ENCODE measurements at places on chromosomes 4 and X.

- DNase-seq: no peak
These were observed 1358.4 kb upstream of the ADGRL3 start for GRCh38 chr4:59841698-59842097.

- DNase-seq: no peak
These were observed 1024.0 kb upstream of the PCDH10 start for GRCh38 chr4:132125131-132125530.

DNA sequence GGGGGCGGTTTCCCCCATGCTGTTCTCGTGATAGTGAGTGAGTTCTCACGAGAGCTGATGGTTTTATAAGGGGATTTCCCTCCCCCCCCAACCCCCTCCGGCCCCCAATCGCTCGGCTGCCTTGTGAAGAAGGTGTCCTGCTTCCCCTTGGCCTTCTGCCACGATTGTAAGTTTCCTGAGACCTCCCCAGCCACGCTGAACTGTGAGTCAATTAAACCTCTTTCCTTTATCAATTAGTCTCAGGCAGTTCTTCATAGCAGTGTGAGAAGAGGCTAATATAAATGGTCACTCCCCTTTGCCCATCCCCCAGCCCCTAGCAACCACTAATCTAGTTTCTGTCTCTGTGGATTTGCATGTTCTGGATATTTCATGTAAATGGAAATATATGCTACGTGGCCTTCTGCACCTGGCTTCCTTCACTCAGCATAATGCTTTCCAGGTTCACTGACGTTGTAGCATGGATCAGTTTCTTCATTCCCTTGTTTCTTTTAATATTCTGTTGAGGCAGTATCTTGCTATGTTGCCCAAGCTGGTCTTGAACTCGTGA is 16.4 kb downstream of the GPR143 start:
- no peak for DNase-seq

- DNase-seq: no peak
These were observed 32.1 kb downstream of the SLC34A2 start for GRCh38 chr4:25687773-25688172.

DNA sequence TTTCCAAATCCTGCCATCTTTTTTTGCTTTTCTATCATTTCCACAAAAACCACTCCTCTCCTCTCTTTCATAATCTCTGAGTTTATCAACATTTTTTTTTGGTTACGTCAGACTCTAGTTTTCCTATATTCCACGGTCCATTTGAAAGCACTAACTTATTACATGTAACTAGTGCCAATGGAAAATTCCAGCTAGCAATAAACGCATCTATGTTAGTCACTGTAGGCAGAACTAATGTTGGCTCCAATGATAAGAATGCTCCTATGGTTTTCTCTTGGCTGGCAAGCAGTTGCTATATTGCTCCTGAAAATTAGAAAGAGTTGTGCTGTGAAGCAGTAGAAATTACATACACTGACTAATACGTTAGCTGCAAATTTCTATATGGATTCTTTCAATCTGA is 634.6 kb upstream of the FTHL17 start:
- DNase-seq: no peak

GRCh38 chr4:183300070-183300469 is 20.0 kb downstream of the CLDN22 start:
- no peak for DNase-seq

DNA sequence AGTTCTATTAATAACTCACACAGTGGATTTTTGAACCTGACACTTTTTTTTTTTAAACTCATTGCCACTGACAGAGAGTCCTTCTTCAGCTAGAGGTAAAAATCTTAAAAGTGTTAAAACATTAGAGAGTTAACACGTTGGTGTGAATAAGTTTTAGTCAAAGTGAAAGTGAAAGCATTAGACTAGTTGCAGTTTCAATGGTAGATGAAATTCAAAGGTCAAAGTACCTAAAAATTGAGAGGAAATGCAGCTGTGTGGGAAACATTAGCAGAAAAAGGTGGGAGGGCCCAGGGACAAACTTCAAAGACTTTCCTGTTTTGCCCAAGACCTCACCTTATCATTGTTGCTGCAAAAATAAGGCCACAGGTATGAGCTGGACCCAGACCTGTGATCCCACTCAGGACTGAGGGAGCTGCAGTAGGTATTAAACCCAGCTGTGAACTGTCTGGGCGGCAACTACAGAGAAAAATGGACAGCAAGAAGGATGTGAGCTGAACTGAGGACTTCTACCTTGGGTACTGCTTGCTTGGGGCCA is 17.6 kb upstream of the GABRA4 start:
- no peak for DNase-seq

- DNase-seq: no peak
These were observed 47.7 kb downstream of the SPRY1 start for GRCh38 chr4:123444290-123444731.

GRCh38 chr4:140222171-140222570 is 68.2 kb upstream of the MAML3 start:
- DNase-seq: no peak

DNA sequence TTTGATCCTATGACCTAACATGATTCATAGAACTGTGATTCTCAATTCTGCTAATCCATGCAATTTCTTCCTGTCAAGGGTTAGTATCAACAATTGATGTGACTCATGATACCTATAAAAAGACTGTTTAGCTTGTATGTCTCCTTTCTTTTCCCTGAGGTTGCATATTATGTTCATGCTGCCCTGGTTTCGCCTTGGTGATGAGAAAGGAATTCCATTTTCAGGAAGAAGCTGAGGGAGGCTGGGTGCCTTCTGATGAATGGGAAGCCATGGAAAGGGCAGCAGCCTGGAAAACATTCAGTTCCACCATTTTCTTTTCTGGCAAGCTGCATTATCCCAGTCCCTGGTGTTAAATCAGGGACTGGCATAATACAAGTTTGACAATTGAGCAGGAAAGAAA is 976.5 kb downstream of the RPA4 start:
- no peak for DNase-seq

GRCh38 chr4:112379306-112379705 is 82.1 kb downstream of the ALPK1 start:
- no peak for DNase-seq

- no peak for DNase-seq
These were observed 4.3 kb upstream of the FAM9B start for GRCh38 chrX:9038244-9038643.

- no peak for DNase-seq
These were observed 254.7 kb upstream of the AR start for GRCh38 chrX:67289055-67289499.

GRCh38 chr4:138188406-138189084 is 53.6 kb downstream of the SLC7A11 start:
- no peak for DNase-seq

- no peak for DNase-seq
These were observed 4.8 kb upstream of the CCSER1 start for GRCh38 chr4:90122355-90122748.

- no peak for DNase-seq
These were observed 44.8 kb downstream of the CLDN34 start for GRCh38 chrX:10011991-10012390.
